ENCODE measurements at places on chromosomes 1 and 21.
A peak's percentile ranks its signal among the peaks of the same experiment; 100 is the strongest.

- no peak for DNase-seq
Observed at GRCh38 chr1:22289307-22289995, 146.6 kb upstream of the WNT4 start.

DNA sequence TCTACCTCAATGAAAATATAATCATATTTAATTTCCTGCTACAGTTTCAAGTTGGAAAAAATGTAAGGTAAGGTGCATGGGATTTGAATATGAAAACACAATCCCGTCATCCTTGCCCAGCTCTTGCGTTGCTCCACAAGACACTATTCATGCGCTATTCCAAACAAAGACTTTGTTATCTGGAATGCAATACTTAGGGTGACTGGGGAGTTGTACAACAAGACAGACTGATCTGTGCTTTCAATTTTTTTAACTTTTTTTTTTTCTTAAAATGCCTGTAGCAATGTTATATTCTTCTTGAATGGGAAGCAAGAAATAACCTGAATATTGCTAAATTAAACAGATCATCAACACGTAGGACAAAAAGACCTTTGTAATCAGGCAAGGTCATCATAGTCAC lies 1077.2 kb downstream of the TTLL7 start:
- no peak for DNase-seq

DNA sequence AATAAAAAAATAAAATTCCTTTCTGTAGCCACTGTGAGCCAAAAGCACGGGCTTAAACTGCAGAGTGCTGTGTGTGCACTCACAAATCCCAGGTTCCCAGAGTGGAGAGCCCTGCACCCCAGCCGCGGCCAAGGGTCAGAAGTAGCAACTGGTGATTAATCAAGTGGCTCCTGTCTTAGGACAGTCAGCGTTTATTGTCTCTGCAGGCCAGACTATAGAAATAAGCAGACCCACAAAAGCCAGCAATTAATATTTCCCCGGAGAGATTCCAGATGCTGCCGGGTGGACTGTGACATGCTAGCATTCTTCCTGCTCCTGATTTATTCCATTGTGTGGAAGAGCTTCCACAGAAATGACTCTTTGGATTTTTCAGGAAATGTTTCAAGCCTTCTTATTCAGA lies 412.2 kb downstream of the KIF26B start:
- DNase-seq: no peak

DNA sequence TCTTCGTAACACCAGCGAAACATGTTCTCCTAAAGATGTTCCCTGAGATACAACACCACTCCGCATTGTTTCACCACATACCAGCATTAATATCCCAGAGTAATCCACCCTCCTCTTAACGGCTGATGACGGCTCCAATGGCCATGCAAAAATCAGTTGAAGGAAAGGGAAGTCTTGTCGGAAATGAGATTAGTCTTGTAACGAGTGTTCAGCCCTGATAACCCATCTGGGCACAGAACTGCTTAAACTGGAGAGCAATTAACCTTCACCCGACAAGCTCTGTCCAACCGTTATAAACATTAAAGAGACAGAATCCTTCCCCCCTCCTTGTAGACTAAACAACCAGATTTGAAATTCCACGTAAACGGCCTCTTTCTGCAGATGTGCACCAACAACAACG lies 21.9 kb downstream of the ERG start:
- no peak for DNase-seq

GRCh38 chr1:6873298-6874015 lies 88.2 kb downstream of the CAMTA1 start:
- no peak for DNase-seq

DNA sequence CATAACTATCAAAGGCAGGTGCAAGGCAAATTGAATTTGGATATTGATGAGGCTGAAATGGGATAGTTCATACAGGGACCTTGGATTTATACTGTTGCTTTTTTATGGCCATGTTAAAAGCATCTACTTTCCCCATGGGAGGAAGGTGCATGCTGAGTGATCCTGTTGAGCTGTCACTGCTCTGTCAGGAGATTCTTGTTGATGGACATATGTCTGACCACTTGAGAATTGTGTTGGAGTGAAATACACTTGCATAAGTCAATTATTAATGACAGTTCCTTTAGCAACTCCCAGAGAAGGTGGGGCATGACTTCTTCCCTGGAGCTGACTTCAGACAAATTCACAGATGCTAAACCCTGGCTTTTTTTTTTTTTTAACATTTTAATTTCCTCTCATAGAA lies 58.4 kb upstream of the DYNLT5 start:
- no peak for DNase-seq

GRCh38 chr21:14520535-14520934 lies 25.6 kb downstream of the SAMSN1 start:
- DNase-seq: no peak

DNA sequence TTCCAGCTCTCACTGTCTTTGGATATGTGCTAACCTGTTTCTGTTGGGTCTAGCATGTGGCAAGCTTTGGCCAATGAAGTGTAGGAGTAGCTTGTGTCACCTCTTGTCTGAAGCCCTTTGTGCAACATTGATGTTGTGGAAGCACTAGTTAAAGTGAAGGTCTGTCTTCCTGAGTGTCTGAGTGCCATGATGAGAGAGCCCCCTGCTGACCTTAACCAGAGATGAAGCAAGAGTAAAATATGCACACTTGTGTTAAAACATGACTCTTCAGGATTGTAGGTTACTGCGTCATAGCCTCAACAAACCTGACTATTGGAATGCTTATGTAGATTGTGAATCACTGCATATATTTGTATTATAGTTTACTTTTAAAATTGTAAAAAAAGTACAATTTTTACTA lies 103.7 kb downstream of the NCAM2 start:
- no peak for DNase-seq

GRCh38 chr21:46561445-46562090 lies 43.3 kb downstream of the S100B start:
- no peak for DNase-seq

DNA sequence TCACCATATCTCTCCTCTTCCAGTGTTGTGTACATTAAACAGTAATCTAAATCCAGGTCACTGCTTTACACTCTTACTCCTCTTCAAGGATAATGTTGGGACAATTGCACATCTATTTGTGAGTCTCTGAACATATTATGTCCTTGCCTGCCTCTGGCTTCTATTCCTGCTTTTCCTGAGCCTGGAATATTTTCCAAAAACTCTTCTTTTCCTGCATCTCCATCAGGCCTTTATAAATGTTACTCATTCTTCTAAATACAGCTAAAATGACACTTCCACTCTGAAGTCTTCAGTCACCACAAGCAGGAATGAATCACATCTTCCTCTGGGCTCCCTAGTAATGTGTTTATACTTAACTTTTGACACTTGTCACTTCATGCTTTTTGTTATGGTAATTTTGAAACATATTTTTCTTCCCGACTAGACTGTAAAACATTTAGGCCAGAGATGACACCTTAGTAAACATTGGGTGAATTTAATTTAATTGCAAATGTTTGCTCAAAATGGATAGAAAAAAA lies 396.0 kb downstream of the LRRIQ3 start:
- no peak for DNase-seq

GRCh38 chr21:20253261-20253660 lies 744.9 kb upstream of the NCAM2 start:
- DNase-seq: no peak

DNA sequence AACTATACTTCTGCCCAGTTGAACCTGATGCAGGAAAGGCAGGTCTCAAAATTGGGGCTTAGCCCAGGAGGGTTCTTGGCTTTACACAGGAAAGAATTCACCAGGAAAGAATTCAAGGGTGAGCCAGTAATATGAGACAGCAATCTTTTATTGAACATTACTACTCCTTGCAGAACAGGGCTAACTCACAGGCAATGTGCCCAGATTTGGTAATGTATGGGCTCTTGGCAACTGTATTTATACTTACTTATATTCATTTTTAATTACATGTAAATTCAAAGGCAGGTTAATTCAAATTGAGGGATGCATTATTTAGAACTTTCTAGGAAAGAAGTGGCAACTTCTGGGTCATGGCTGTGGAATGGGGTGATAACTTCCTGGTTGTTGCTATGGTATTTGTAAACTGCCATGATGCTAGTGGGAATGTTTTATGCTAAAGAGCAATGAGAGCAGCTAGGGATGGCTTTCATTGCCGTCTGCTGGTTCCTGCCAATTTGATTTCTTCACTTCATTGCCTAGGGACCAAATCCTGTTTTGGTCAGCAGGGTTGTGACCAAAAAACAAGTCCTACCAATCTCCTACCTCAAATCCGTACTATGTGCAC lies 107.5 kb downstream of the CHRM3 start:
- no peak for DNase-seq

DNA sequence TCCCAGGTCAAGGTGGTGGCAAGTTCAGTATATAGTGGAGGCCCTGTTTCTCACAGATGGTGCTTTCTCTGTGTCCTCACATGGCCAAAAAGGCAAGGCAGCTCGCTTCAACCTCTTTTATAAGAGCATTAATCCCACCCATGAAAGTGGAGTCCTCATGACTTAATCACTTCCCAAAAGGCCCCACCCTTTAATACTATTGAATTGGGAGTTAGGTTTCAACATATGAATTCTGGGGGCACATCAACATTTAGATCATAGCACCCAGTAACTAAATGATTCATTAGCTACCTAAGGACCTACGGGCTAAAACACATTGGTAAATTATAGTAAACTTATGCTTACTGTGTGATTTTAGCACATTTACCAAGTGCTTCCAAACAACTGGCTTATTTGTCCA lies 317.9 kb downstream of the LTN1 start:
- no peak for DNase-seq

- DNase-seq: no peak
Observed at GRCh38 chr21:41967708-41968107, 13.9 kb upstream of the C2CD2 start.

DNA sequence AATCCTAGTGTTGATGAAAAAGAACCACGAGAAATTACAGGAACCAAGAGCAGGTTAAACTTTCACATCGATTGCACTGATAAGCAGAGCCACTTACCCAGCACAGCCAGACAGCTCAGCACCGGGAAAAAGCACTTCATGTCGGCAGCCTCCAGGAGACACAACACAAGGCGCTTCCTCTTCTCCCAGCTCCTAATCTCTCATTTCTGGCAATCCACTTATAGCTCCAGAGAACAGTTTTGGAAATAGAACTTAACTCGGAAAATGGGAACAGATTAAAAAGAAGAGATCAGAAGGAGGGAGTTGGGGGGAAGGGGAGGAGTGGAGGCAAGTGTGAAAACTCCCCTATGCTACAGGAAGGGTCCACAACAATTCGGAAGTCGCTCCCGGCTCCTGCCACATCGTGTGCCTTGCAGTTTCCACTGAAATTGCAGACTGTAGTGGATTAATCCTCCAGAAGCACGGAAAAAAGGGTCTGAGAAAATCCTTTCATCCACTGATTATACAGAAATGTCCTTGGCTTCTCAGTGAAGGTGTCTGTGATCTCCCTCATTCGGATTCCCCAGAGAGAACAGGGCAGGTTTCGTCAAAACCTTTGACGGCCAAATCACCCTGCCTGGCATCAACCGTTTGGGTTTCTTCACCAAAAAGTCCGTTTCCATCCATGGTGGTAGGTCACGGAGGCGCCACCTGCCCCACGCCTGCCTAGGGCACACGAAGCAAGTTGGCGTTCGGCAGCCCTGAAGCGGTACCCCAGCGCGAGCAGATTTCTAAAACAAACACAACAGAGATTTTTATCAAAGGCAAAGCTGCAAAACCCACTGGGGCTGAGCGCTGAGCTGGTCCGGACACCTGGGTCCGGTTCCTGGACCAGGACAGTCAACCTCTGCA lies 1.1 kb downstream of the IGSF3 start:
- DNase-seq: no peak

GRCh38 chr1:150612014-150612345 lies 17.4 kb downstream of the ENSA start:
- no peak for DNase-seq

DNA sequence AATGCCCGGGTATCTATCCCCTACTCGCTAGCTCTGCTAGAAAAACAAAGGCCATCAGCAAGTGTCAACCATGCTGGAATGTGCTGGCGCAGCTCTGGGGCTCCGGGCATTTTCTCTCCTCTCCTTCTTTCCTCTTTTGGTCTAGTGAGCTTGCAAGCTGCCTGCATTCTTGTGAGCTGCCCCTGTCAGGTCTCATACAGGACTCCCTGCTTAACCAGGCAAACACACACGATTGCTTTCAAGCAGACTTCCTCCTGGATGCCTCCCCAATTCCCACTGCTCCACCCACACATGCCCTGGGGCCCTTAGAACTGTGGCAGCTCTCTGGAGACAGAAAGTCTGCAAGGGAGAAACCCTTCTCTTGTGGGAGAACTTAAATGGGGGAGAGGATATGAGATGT lies 35.7 kb upstream of the SUCO start:
- no peak for DNase-seq

GRCh38 chr1:66641891-66642473 lies 108.0 kb downstream of the SGIP1 start:
- no peak for DNase-seq

DNA sequence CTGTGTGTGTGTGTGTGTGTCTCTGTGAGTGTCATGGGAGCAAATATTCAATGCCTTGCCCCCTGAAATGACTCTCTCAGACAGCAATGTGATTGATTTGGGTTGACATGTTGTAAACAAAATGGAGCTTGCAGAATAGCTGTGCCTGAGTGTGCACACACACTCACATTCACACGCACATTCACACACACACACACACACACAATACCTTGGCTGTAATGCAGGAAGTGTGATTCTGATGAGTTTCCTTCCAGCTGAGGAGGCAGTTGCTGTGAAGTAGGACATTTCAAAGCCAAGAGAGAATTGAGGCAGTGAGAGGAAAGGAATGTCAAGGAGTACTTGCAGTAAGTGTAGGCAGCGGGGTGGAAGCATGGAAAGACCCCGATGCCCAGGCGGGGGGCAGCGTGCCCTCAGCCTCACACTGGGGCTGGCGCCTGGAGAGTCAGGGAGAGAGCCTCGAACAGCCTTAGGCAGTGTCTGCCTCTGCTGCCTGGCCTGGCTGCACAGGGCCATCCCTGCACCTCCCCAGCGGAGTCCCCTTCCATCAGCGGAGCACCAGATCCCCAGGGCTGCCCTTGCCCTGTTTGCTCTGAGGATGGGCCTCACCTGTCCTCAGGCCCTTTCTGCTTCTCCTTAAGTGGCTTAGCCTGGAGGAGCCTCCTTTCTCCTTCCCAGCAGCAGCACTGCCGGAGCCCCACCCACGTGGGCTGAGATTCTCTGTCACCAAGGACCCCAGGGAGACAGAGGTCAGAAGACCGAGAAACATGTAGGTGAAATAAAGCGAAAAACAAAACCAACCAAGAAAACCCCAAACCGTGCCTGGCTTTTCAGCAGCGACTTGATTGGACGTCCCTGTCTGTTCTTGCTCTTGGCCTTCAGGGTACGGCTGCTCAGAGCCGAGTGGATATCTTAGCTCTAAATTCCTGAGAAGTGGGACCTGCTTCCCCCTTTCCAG lies 9.2 kb downstream of the VASH2 start:
- DNase-seq: no peak

- DNase-seq: no peak
Observed at GRCh38 chr1:248844526-248844925, 6.5 kb downstream of the ZNF672 start.

GRCh38 chr1:53542551-53542950 lies 83.4 kb downstream of the DMRTB1 start:
- no peak for DNase-seq

- no peak for DNase-seq
Observed at GRCh38 chr1:156198831-156199349, 5.0 kb downstream of the SLC25A44 start.

GRCh38 chr1:226674892-226675714 lies 64.0 kb downstream of the ITPKB start:
- peak; percentile 84 for DNase-seq

- no peak for DNase-seq
Observed at GRCh38 chr1:74650561-74650960, 23.0 kb downstream of the ERICH3 start.

All from CD4-positive, alpha-beta T cell treated with Interleukin-4 for 4 hours (primary cell).